AG04450 (cell line): ENCODE measurements at places on chromosomes 11 and 22.

DNA sequence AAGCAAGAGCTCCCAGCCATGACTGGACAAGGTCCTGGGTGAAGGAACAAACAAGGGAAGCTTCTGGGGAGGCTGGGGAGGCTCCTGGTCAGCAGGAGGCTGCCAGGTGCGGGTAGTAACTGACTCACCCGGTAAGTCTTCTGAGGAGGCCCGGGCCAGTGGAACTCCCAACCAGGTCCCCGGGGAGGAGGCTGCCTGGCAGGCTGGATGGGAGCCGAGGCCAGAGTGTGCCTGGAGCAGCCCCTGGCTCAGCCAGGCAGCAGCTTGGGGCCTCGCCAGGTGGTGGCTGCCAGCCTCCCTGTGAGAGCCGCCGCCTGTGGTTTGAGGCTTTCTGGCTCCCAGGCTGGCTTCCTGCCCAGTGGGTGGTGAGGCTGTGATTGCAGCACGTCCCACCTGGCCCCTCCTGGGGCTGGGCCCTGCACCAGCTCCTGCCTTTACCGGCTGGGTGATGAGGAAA is 46.2 kb downstream of the IGF2 start:
- DNase-seq, result no peak

GRCh38 chr11:105915021-105915420 is 107.0 kb downstream of the MSANTD4 start:
- no peak for DNase-seq

DNA sequence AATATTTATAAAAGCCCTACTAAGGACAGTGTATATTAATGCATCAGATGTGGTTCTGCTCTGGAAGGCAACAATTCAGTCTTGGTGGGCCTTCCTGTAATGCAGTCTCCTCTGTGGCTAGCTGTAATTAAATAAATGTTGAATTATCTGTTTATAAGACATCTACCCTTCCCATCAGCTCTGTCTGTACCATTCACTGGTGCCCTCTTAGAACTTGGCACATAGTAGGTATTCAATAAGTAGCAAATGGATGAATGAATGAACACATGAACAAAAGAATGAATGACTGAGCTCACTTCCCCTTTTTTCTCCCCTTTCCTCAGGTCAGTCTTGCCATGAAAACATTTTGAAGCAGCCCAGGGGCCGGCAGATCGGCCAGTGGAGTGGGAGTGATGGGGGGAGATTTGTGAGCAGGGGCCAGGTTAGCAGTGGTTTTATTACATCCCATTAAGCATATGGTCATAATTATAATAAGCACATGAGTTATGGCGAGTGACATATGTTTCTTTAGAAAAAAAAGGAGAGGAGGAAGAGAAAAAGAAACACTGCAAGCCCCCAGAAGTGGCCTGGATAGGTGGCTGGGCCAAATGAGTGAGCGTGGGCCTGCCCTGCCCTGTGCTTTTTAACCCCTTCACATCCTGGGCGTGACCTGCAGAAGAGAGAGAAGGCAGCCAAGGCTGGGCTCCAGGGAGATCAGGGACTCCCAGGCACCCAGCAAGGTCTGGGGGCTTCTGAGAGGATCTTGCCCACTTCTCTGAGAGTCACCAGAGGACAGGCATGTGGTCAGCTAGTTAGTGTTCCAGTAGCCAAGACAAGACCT is 48.6 kb upstream of the CD82 start:
- no peak for DNase-seq

DNA sequence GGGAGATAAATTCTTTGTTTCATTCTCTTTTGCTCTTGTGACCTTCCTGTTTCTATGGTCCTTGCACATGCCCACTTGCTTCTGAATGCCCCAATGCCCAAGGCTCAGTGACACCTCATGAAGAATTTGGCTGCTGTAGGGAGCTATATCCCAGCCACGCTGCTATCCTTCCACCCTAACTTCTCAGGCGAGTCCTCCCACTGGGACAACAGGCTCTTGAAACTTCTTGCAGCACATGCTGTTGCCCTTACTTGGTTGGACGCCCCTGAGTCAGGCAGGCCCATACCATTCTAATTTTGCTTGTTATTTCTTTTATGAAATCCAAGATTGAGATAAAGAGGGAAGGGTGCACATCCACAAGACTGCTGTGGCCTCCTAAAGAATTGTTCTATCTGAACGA is 57.6 kb upstream of the BLID start:
- no peak for DNase-seq

GRCh38 chr22:44975427-44976262 is 34.2 kb downstream of the PHF21B start:
- DNase-seq, result peak; percentile 51
